ENCODE measurements at places on chromosomes 4 and X.

- DNase-seq: no peak
Observed at GRCh38 chr4:132824761-132825160, 324.3 kb upstream of the PCDH10 start.

GRCh38 chr4:162935214-162935613, 231.5 kb downstream of the NAF1 start:
- no peak for DNase-seq

DNA sequence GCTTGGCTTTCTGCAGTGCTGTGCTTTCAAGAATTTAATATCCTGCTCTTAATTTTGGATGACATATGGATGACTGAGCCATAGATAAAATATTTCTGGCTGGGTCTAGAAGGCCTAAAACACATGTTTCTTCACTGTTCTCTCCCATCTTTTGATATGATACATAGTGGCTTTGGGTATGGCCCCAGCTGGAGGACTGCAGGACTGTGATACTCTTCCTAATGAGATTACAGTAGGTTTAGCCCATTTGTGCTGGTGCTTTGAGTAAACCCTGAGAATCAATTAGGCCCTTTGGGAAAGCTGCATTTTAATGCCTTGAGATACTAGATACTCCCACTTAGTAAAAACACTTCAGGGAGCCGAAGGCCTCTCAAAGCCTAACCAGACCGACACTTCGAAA, 38.0 kb downstream of the KIT start:
- DNase-seq: no peak

GRCh38 chrX:68461093-68461492, 27.8 kb upstream of the OPHN1 start:
- no peak for DNase-seq

DNA sequence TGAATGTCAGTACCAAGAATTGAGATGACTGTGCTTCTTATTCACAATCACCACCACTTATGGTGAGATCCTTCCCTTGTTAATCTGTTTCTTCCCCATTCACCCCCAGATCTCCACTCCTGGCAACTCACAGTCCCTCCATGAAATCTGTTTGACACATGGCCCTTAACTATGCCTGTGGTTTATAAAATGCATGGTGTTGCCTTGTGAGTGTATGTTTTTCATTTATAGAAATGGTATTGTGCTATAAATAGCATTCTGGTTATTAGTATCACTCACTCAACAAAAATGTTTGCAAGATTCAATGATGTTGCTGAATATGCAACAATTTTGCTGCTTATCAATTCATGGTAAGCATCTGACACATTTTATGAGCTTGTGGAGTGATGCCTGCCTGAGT, 131.0 kb downstream of the PRKX start:
- no peak for DNase-seq

- DNase-seq: peak; percentile 74
Observed at GRCh38 chrX:53716328-53717088, 30.0 kb upstream of the HUWE1 start.

DNA sequence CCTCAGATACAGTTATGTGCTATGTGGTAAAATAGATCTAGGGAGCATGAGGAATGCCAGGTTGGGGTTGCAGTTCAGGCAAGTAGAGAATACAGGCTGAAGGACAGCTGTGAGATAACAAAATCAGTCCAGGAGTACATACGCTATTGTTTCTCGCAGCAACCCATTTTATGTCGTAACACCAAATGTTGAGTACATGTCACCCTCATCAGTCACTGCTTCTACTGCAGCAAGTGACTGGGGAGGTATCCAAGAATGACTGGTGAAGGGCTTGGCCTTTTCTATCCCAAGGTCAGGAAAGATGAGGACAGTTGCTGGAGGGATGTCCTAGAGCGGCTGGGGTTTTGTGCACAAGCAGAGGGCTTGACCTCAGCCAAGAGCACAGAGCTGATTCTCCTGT, 172.1 kb downstream of the CBR4 start:
- no peak for DNase-seq

GRCh38 chr4:8699479-8700145, 107.0 kb downstream of the CPZ start:
- no peak for DNase-seq

- DNase-seq: no peak
Observed at GRCh38 chr4:112889199-112889598, 160.3 kb upstream of the ANK2 start.

- peak; percentile 5 for DNase-seq
Observed at GRCh38 chrX:79325263-79325958, 41.7 kb downstream of the ITM2A start.

DNA sequence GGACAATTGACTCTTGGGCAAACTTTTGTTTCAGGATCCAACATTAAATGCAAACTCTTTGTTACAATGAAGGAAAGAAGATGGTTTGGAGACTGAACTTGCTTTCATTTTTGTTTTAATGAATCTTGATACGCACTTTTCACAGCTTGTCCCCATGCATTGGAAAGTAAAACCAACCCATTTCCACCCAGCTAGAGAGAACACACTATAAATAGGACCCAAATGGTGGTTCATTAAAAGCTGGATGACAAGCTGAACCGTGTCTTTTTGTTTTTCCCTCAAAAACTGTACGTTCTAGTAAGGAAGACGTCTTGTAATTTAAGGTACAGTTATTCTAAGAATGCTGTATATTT, 95.3 kb upstream of the EGFL6 start:
- no peak for DNase-seq

DNA sequence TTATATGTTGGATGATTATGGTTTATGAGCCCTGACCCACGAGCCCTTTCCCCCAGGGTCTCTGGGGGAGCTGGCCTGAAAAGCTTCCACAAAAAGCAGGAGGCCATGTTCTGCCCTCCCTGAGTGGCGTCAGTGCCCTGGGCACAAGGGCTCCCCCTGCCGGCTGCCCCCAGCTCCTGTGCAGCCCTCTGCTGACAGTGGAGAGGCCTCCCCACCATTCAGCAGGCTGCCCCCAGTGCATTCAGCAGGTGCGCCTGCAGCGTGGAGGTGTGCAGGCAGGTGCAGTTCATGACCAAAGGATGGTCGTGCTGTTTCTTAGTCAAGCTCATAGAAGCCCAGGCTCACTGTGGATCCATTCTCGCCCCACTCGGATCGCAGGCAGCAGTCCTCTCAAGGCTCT, 12.5 kb upstream of the S100P start:
- DNase-seq: no peak

DNA sequence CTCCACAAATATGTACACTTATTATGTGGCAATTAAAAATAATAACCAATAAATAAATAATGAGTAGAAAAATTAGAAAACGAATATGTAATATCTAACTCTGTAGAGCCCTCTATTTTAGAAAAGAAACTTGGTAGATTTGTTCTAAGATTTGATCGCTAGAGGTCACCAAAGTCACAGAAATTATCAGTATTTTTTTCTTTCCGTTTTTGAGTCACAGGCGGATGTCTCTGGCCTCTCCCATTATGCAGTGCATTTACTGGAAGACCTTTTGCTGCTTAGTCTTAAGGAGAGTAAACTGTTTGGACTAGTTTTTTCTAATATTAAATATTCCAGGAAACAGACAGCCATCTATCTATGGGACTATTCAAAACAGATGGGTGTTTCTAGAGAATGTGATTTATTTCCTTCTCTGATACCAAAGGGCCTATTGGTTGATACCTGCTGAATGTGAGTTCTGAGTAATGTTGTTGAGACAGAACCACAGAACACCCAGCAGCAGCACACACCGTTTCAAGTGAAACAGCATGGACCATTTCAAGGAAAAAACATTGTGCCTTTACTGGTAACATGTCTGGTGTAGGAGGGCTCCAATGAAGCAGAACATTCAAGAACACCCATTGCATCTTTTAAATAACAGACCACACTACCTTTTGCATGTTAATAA, 34.0 kb upstream of the GYPA start:
- peak; percentile 81 for DNase-seq

DNA sequence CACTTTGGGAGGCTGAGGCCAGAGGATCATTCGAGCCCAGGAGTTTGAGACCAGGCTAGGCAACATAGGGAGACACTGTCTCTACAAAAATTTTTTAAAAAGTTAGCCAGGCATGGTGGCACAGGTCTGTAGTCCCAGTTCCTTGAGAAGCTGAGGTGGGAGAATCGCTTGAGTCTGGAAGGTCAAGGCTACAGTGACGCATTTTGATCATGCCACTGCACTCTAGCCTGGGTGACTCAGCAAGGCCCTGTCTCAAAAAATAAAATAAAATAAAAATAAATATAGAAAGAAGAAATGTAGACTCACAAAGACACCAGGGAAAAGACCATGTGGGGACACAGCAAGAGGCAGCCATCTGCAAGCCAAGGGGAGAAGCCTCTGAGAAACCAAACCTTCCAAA, 42.3 kb upstream of the SLC7A3 start:
- DNase-seq: no peak

DNA sequence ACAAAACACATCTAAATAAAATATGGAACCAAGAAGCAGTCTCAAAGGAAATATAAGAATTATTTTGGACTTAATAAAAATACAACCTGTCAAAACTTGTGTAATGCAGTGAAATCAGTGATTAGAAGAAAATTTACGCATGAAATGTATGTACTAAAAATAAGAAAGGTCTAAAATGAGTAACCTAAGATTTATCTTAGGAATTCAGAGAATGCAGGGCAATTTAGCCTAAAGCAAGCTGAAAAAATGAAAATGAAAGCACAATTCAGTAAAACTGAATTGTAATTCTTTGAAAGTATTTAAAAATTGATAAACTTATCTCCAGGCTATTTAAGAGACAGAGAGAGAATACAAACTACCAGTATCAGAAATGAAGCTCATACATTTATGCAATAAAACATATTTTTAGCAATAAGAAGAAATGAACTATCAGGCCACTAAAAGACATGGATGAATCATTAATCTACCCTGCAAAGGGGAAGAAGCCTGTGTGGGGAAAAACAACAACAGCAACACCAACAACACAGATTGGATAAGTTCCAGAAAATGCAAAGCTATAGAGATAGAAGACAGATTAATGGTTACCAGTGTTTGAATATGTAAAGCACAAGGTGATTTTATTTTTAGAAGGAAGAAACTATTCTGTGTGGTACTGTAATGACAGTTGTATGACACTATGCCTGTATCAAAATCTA, 442.0 kb upstream of the ADGRL3 start:
- peak; percentile 55 for DNase-seq

GRCh38 chr4:11914406-11914805, 485.7 kb upstream of the HS3ST1 start:
- DNase-seq: no peak

DNA sequence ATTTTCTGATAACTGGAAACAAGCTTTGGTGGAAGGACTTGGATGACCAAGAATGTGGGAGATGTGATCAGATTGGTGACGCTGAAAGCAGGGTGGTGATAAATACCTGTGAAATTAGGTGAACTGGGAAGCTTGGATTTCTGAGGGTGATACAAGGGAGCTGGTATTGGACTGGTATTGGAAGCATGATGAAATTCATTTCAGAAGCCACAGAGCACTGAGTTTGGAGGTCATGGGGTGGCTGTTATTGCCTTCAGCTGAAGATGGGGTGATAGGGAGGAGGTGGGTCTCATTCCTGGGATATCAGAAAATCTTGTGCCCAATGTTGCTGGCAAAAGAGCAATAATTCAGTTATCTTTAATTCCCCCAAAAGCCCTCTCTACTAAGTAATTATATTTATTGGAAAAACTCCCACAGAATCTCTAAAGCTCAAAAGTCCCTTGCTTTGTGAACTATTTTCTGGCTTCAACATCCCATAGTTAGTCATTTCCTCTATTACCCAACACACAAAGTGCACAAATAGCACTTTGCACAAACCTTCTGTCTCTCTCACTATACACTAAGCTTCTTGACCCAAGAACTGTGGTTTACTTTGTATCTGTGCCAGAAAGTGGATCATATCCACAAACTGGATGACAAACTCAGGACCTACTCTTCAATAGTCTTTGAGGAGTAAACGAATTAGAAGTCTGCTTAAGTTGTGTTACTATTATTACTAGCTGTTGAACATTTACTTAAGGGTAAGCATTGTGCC, 23.1 kb upstream of the CAMK2D start:
- peak; percentile 95 for DNase-seq

Data from PC-3 (cell line).